Activated T-helper 17 cell treated with anti-CD3 and anti-CD28 coated beads, Interleukin-2, amount 50 U/mL, for 72 hours (primary cell): ENCODE measurements at places on chromosomes 6 and 20.

DNA sequence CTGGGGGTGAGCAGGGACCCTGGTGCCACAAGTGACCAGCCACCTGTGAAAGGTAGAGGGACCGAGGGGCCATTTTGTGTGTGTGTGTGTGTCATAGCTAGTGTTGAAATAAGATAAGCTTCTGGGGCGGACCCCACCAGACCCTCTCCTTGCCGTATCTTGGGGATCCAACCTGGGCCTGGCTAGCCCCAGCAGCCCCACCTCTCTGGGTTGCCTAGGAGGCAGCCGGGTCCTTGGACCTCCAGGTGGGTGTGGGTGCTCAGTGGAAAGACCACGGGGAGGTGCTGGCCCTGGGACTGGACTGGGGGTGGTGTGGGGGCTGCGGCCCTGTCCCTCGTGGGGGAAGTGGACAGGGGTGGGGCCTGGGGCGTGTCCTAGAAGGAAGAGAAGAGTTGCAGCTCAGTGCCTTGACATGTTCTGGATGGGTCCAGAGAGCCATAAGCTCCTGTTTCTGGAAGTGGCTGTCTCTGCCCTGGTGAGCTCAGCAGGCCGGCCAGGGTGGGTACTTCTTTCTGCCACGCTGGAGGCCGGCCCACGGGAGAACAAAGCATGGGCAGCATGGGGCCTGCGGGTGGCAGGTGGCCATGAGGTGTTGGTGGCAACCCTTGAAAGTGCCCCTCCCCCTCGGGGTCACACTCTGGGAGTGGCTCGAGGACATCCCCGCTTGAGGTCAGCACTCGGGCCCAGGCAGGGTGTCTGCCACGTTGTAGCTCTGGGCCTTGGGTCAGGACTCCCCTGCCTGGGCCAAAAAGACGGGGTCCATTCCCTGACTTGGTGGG lies 8.4 kb downstream of the RBBP8NL start:
- ATAC-seq, result no peak

DNA sequence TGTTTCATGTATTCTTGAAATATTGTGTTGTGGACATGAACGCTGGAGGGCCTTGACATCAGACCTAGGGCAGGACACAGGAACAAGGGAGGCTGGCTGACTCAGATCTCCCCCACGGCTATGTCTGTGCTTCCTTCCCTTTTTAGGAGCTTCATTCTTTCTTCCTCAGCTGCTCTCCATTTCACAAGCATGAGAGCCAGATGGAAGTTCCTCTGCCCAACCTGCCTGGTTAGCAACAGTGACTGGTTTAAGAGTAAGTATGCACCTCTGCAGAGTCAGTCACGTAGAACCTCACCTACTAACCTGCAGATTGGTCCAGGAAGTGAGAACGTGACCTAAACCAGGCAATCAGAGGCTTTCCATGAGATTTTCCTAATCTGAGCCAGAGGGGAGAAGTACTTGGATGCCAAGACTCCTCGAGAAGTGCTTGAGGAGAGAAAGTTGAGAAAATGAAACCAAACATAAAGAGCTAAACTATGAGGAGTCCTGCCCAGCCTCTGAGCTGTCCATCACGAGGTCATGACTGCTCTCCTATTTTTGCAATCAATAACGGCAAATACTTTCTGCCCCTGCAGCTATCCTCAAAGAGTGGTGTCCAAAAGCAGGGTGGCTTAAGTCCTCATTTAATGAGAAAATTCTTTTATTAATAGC lies 465.2 kb upstream of the CITED2 start:
- no peak for ATAC-seq

DNA sequence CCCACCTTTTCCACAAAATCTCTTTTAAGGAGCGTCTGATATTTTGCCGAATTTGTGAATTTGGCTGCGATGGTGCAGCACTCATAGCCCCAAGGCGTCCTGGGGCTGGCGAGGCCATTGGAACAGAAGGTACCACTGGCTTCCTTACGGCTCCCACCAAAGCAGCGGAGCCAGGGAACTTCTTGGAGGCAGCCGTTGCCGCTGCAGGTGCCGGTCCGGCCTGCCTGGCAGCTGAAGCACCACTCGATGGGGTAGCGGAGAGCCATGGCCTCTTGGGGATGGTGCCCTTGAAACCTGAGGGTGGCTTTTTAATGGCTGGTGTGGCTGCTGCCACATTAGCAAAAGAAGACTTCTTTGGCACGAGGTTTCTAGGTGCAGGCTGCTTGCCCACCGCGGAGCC lies 29.8 kb downstream of the DIDO1 start:
- no peak for ATAC-seq

DNA sequence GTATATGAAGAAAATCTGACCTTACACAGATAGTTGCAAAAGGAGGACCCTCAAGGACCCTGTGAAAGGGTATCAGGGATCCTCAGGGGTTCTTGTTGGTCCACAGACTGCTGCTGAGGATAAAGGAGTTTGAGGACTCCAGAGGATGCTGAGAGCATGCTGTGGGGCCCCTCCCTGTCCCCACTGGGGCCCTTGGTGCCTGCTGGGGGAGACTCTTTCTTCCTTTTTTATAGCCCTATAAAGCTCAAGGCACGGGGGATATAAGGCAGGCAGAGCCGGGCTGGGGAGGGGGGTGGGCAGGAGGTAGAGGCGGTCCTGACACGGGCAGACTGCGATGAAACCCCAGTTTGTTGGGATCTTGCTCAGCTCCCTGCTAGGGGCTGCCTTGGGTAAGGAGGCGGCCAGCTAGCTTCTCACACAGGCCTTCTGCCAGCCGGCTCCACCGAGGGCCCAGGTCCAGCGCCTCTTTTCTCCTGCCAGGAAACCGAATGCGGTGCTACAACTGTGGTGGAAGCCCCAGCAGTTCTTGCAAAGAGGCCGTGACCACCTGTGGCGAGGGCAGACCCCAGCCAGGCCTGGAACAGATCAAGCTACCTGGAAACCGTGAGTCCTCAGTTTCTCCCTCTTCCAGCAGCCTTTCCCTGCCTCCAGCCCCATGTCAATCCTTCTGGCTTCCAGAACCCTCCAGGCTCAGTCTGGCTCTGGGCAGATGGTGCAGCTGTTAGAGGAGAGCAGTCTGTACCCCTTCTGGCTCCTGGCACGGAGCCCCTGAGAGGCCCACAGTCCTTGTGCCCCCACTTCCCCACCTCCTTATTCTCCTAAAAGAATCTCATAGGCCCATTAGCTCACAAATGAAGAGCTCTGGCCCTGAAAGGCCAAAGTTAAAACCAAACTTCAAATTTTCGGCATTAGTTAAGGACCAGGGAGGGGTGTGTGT lies at the start of gene LY6G6D:
Gene LY6G6D (plus strand): TSS at position 327 of the 937 bp plus-strand sequence. CDS start 8 bp downstream, at position 335.
- no peak for ATAC-seq

GRCh38 chr6:9272671-9273070 lies 837.3 kb upstream of the SLC35B3 start:
- no peak for ATAC-seq

DNA sequence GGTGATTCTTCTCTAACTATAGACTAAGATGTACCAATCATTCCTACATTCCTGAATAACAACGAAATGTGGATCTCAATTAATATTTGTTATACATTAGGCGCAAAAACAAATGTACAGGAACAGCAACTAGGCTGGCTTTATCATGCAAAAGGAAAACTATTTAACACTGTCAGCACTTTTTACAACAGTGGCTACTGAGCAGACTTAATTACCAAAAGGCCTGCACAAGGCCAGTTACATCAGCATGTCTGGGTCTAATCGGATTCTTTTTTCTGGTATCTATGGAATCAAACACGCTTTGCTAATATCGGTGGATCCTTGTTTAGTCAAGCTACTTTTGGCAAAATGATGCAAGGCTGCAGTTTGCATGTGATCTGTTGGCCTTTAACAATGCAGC lies 176.5 kb downstream of the UBE3D start:
- ATAC-seq, result no peak

DNA sequence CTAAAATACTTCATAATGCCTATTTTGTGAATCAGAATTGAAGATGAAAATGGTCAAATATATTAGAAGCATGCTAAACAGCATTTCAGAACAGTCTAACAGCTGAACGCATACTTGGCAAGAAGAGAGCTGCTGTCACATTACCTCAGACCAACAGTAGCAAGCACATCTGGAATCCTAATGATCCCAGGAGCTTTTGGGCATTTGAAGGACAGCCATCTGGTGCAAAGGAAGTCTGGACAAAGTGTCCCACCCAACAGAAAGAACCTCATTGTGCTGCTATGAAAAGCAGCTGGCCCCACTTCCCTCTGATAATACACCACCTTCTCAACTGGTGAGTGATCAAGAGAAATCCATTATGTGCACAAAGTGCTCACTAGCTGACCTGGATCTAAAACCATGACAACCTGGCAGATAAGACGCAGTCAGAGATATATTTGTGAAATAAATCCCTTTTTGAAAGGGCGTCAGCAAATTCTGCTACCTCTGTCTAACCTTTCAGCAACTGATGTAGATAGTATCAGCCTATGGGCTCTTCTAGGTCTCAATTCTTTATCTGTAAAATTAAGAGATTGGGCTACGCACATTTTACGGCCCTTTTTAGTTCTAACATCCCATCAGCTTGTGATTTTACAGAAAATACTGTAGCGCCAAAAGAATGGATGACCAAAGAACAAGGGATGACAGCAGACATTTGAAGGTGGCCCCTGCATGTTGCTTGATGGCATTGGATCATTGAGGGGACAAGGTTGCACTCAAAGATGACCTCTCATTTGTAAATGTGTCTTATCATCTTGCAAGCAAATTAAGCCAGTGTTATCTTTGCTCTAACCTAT lies 78.7 kb downstream of the SGK1 start:
- no peak for ATAC-seq

DNA sequence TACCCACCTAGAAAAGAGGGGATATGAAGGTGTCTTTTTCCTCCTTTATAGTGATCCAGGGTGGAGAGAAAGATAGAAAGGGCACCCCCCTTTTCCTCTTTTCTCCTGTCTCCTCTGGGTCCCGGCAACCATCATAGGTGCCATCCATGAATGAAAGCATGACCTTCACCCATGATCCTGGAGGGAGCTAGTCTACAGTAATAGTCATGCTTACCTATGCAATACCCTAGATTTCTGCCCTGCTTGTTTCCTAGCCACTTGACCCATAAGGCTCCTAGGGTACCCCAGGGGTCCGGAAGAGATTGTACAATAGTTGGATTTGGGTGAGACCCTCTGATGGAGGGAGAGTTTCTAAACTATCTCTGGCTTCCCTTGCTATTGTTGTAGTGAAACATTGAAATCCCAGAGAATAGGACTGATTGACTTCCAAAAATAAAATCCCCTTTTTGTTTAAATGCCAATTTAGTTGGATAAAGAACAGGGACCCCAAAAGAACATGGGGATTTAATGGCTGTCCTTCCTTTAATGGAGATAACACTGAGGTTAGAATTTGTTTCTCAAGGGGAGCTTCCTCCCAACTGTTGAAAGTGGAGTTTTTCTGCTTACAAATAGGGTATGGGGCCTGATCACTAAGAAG lies 366.8 kb upstream of the KHDRBS2 start:
- ATAC-seq, result no peak

DNA sequence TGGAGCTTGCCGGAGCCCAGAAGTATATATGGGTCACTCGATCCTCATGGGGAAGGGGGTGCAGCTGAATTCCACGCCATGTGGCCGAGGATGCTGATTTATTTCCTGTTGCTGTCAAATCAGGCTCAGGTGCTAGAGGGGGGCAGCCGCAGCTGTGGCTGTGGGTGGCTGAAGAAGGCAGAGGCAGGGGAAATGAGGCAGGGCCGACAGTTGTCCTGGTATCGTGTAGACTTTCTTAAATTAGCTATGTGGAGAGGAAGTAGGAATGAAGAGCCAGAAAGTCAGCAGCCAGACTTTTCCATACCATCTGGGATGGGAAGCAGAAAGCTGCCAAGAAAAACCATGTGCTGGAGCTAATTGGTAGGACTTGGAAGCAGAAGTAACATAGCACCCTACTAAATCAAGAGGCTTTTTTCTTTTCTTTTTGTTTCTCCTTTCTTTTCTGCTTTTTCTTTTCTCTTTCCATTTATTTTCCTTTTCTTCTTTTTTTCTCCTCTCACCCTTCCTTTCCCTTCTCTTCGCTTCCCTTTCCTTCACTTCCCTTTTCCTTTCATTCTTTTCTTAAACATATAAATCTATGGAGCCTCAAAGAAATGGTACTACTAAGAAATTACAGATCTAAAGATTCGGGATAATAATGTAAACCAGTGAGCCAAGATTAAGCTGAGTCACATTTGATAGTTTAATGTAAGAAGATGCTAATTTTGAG lies 90.6 kb upstream of the CD83 start:
- no peak for ATAC-seq
